ENCODE measurements at places on chromosomes 6 and 20.

DNA sequence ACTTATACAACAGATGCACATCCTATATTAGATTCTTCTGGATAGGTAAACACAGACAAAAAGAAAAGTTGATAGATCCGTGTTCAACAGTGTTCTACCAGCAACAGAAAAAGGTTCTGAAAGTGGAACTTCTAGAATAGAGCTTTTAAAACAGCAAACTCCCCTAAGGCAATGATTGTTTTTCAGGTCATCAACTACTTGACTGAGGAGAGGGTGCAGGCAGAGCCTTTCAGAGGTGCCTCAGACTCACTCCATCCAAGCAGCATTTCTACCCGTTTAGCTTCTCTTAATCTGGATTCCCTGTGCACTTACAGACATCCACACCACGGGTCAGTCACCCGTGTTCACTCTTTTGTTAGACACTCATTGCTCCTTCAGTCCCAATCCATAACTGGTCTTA, 28.9 kb downstream of the FYN start:
- DNase-seq: no peak

DNA sequence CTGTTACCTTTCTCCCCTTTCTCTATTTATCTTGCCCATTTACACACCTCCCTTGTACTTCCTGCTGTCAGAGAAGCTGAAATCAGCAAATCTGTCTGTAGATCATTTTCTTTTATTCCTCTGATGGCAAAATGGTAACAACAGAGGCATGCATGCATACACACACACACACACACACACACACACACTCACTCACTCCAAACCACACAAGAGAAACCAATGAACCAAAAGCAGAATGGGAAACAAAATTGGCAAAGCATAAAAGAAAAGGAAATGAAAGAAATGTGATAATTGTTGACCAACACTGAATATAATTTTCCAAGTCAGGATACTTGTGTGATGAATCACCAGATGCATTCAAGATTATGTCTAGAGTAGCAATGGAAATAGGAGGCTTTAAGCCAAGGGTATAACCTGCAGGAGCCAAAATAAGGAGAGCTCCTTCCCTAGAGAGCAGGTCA, 172.4 kb downstream of the PLCB4 start:
- DNase-seq: no peak

DNA sequence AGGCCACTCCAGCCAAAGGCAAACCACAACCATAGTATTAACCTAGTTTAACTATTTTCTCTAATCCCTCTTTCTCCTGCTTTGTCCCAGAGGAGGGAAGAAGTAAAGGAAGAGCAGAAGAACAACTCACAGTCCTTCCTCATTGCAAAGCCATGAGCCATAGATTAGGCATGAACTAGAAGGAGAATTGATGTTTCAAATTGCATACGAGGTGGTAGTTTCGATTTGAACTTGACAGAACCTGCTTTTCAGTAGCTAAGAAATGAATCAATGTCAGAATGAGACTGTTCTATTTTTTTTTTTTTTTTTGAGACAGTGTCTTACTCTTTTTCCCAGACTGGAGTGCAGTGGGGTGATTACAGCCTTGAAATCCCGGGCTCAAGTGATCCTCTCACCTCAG, 48.3 kb downstream of the PROKR2 start:
- DNase-seq: no peak

- DNase-seq: no peak
Measured at GRCh38 chr20:39289316-39289715, 327.2 kb downstream of the DHX35 start.

DNA sequence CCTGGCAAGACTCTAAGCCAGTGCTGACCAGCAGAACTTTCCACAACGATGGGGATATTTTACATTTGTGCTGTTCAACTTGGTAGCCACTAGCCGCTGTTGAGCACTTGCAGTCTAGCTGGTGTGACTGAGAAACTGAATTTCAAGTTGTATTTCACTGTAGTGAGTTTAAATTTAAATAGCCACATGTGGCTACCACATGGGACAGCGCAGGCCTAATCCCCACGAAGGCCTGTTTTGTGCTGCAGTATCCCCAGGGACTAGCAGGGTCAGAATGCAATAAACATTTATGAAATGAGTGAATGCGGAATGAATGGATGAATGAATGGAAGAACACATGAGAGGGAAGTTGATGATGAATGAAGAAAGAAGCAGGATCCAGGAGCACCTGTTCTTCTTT, 115.8 kb downstream of the TRERF1 start:
- no peak for DNase-seq

Data from 8988T (cell line).